ENCODE measurements at places on chromosomes 11 and 22. TPM values are rescaled to one million over a fixed set of nuclear protein-coding genes. Genes with fewer than 3 reads are reported as not detected.

- no peak for DNase-seq
Measured at GRCh38 chr11:70420496-70420895, 22.2 kb downstream of the CTTN start.

- DNase-seq, result no peak
Measured at GRCh38 chr11:82889133-82890001, 10.9 kb downstream of the PRCP start.

- DNase-seq, result no peak
Measured at GRCh38 chr11:15590132-15590531, 475.4 kb downstream of the INSC start.

DNA sequence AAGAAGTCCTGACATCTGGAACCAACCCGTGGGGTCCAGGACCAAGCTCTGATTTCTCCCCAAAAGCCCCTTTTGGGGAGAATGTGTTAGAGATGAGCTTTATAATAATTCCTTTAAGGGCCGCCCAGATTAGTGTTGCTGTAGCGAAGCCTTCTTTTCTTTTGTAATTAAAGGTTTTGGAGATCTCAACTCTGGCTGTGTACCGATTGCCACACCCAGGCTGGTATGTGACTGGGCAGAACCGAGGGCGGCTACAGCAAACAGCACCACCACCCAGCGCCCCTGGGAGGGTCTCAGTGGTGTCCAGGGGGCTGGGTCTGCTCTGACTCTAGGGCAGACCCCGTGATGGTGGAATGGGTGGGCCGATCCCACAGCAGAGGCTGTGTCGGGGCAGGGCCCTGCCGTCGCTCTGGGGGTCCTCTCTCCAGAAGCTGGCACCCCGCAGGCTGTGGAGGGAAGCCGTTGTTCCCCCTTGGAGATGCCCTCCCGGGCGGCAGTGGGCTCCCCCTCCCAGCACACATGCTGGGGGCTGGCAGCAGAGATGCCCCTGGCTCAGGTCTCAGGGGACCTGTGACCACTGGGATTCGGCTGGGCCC lies 31.0 kb downstream of the TPCN2 start:
- no peak for DNase-seq

NAALAD2 gene
- polyA plus RNA-seq, result 16.8 TPM

HBG1 gene
- polyA plus RNA-seq, result 304 TPM

NLRP14 gene
- polyA plus RNA-seq, result 0.68 TPM
